Epithelial cell of proximal tubule (primary cell): ENCODE measurements at places on chromosomes 12 and 14.

DNA sequence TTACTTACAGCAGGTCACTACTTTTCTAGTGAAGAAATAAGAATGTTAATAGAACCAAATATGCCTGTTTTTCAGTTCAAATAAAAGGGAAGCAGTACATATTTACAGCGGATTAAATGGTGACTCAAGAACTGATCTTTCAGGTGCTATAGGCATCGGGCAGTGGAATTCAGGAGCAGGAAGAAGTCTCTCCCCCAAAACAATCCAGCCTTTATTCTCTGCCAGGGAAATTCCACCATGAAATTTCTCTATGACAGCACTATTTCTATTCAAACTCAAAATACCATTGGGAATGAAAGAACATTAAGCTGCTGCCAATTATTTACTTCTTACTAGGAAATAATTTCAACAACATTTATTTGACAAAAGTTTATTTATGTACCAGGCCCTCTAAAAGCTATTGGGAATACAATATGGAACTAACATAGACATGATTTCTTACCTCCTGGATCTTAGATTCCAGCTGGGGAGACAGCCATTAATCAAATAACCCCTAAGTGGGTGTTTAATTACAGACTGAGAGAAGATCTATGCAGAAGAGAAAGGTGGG lies 60.3 kb upstream of the KRR1 start:
- DNase-seq = no peak

DNA sequence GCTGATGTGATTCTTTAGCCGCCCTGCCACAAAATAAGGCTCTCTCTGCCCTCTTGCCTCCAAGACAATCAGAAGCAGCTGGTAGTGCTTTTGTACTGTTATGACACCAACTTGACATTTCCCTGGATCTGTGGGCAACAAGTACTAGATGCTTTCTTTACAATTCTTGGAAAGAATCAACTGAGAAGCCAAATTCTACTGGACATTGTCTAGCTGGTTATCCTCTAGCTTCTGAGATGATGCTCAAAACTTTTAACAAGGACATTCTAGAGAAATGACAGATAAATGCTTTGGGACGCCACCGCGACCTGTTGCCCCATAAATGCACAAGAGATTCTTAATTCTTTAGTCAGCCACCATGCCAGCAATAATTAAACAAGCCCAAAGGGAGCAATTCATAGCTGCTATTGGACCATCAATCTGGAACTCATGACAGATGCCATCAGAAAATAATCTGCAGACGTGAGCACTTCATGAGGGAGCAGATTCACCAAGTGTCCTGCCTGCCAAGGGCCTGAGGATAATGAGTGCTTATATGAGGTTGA lies 22.8 kb downstream of the FMNL3 start:
- DNase-seq = no peak

DNA sequence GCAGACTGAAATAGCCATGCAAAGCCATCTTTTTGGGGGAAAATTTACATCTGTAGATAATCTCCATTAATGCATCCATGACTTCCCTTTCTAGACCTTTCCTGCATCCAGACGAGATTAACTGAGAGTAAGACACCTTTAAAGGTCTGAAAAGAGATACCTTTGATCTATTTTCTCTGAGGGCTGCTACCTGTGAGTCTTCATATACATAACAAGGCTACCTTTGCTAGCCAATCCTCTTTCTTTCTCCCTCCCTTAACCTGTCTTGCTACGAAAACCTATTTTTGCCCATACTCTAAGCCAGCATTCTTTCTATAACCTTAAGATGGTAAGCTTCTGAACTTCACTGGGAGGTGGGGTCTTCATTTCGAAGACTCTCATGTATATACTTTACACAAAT lies 908.5 kb upstream of the FBXO33 start:
- DNase-seq = no peak

GRCh38 chr14:56196274-56196673 lies 78.1 kb downstream of the PELI2 start:
- no peak for DNase-seq

GRCh38 chr12:46150735-46151134 lies 118.1 kb downstream of the SLC38A1 start:
- no peak for DNase-seq

DNA sequence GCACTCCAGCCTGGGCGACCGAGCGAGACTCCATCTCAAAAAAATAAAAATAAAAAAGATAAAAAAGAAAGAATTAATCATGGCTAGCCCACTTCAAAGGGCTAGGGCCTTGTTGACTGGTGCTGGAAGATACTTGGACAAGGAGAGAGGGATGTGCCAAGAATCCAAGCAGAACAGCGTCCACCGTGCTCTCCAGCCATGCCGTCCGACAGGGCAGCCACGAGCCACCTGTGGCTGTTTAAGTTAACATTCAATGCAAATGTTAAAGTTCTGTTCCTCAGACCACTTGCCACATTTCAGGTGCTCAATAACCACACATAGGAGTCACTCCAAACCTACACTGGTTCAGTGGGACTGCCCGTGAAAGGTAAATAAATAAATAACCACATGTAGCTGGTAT lies 21.4 kb downstream of the SLC6A13 start:
- DNase-seq = no peak

DNA sequence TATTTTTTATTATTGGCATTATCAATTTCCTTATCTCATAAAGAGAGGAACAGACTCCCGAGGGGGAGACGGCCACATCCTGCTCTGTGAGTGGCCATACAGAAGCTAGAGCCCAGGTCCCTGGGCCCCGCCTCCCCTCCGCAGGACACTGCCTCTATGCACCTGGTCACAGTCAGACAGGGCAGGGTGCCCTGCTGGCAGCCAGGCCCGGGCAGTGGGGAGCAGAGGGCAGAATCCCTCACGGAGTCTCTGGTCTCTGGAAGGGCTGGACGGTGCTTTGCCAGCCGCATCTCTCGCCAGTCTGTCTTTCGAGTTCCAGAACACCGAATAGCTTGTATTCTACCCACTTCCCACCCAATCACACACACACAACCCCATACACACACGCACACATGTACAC lies 16.4 kb upstream of the CACNA2D4 start:
- no peak for DNase-seq

DNA sequence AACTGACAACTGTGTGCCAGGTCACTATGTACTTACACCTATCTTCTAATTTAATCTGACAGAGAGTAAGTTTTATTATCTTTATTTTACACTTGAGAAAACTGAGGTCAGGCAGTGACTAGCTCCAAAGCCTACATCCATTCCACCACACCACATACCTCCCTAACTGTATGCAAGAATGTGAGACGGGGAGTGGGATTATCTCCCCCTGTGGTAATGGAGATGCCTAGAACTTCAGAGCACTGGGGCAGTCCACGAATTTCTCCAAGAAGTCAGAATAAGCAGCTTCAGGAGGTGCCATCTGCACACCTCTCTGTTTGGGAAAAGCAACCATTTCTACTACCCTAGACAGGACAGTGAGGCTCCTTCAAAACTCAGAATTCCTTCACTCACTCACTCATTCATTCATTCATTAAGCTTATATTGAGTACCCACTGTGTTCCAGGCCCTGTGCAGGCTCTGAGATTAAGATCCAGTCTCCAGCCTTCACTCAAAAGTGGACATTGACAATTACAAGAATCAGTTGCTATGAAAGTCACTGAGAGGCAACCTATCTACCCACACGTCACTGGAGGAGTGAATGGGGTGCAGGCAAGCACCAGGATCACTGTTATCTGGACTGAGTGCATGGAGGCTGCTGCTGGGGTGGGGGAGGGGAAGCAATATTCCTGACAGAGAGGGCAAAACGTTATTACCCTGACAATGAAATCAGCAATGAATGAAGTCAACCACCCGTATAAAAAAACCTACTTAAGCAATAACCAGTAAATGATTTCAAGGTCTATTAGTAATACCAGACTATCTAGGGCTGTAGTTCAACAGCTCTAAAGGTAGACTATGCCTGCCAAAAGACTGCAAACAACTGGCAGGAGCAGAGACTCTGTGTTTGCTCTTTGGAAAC lies 18.0 kb downstream of the SLC7A7 start:
- no peak for DNase-seq

GRCh38 chr12:6952121-6952862 lies 1.1 kb downstream of the PTPN6 start:
- no peak for DNase-seq

GRCh38 chr14:95515596-95516552 lies 576 bp downstream of the SYNE3 start:
- DNase-seq = no peak

GRCh38 chr12:86170051-86170450 lies 86.1 kb downstream of the MGAT4C start:
- DNase-seq = no peak

- no peak for DNase-seq
Measured at GRCh38 chr14:83184531-83184930, 1650.9 kb upstream of the SEL1L start.

GRCh38 chr12:50690925-50691324 lies 73.0 kb upstream of the ATF1 start:
- DNase-seq = peak; percentile 26

- DNase-seq = no peak
Measured at GRCh38 chr12:108798551-108799221, 58.7 kb downstream of the SSH1 start.

DNA sequence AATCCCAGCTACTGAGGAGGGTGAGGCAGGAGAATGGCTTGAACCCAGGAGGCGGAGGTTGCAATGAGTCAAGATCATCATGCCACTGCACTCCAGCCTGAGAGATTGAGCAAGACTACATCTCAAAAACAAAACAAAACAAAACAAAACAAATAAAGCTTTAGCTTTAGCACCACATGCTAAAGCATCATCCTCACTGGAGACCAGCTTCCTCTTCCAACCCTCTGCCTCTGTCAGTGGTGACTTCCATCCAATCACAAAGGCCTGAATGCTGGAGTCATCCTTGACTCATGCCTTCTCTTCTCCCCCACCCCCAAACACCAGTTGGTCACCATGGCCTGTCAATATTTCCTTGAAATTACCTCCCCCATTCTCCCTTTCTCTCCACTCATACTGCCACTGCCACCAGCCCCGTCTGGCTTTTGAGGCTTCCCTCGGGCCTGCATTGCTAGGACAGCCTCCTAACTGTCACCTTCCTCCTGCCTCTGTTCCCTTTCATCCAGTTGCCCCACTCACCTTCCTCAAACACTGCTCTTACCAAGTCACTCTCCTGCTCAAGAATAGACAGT lies 1.4 kb downstream of the ZNF385A start:
- DNase-seq = peak; percentile 56

GRCh38 chr12:52213564-52214420 lies 19.3 kb upstream of the KRT7 start:
- DNase-seq = no peak
